AML-193 (cell line): ENCODE measurements at places on chromosomes 1 and 21.

DNA sequence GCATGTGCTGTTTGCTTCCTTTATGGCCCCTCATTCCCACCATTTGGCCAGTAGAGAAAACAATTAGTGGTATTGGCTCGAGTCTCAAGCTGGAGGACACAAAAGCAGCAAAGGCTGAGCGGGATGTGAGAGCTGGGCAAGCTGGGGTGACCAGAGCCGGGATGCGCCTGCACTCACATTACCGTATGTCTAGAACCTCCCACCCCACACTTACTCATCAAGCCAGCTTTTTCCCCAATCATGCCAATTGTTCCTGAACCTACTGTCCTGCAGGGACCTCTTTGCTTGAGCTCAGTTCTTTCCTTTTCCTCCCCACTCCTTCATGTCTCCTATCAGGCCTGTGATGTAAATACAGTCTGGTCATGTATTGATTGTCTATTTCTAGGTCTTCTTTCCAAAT is 45.9 kb downstream of the KIRREL1 start:
- no peak for DNase-seq

DNA sequence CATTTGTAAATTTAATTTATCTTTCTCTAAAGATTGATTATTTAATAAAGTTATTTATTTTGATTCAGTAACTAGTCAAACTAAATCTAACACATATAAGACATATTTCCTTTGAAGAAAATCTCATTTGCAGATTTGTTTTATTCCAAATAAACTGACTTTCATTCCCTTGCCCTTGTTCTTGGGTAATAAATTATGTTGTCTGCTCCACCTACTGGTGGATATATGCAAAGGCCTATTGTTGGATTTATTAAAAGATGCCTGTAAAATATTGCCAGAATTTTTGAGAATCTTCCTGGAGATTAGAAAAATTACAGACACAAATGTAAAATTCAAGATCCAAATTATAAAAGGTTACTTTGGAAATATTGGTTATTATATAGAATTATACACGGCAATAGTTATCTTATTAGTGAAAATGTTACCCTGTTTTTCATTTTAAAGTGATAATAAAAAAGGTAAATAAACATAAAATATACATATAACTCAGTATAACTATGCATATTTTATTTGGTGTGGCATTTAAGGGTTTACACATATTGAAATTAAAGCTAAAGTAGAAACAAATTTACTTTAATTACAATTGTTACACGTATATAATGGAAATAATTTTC is 116.1 kb downstream of the SPATA17 start:
- peak; percentile 29 for DNase-seq

DNA sequence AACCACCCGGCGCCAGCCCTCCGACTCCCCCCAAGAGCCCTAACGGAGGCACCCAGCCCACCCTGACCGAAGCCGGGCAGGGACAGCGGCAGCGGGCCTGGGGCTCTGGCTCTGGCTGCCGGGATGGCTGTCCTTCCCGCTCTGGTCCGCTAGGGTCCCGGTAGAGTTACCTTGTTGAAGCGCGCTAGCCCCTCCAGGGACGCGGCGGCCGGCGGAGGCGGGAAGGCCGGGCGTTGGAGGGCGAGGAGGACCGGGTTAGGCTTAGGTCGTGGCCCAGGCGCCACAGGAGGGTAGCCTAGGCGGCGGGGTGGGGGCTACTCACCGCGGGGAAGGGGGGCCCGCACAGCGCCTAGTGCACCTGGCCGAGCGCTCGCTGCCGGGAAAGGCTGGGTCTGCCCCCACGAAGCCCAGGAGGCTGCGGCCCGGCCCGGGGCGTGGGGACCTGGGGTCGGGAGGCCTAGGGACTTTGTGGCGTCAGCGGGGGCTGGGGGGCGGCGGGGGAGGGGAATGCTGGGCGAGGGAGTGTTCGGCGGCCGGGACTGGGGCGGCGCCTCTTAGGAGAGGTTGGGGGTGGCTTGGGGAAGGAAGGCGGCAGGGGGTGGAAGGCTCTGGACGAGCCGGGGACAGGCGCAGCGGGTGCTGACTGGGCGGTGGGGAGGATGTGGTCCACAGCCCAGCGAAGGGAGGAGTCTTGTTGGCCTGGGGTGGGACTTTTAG is at the start of gene TRIM17:
TRIM17 (minus strand) TSS at position 645 of the 717 bp plus-strand sequence. CDS start 1,789 bp downstream, outside the sequence.
- DNase-seq, result no peak

DNA sequence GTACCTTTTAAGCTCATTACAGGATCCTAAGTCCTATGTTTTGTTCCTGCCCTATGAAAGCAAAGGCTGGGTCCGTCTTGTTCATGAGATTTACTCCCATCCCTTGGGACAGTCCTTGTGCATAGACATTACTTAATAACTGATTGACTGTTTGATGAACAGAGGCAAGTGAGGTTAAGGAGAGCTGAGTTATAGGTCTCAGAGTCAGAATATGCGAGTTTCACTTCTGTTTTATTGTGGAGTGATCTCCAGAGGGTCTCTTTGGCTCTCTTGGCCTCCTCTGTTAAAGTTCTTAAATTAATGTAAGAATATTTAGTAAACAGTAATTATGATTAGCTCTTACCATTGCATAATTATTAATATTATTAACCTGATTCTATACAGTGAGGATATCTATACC is 52.6 kb downstream of the BRINP2 start:
- no peak for DNase-seq

- no peak for DNase-seq
These were observed 27.8 kb upstream of the VAMP3 start for GRCh38 chr1:7743346-7743745.

GRCh38 chr1:162942916-162943559 is 82.1 kb upstream of the CCDC190 start:
- DNase-seq, result no peak

DNA sequence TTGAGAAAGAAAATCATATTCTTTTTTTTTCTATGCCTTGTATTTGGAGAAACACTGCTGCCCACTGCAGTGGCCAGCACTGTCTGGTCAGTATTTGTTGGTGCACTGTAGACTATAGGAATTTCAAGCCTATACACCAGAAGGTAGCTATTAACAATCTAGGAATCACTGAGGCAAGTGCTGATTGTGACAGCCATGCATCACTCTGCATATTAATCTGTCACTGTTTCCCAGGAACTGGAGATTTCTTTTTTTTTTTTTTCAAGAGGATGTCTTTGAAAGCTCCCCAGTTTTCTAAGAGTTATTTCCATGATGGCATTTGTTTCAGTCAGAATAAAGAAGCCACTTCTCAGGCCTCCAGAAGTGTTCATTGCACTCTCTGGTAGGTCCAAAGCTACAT is 737.8 kb upstream of the PTBP2 start:
- no peak for DNase-seq

GRCh38 chr1:231424950-231425805 is 3.1 kb upstream of the EGLN1 start:
- no peak for DNase-seq

DNA sequence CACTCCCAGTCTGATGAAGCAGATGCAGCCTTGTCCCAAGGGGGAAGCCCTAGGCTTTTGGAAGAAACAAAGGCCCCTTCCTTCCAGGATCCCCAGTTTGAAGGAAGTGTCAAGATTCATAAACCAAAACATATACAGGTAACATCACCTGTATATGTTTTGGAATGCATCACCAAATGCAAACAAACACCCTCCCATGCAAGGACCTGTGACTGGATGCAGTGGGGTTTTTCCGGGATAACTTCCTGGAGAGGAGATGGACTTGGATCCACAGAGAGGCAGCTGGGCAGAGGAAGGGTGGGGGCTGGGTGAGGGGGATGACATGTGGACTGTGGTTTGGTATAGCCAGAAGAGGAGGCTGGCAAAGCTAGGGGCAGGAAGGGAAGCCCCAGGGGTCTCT is 1.5 kb upstream of the PLA2G2F start:
- DNase-seq, result no peak

DNA sequence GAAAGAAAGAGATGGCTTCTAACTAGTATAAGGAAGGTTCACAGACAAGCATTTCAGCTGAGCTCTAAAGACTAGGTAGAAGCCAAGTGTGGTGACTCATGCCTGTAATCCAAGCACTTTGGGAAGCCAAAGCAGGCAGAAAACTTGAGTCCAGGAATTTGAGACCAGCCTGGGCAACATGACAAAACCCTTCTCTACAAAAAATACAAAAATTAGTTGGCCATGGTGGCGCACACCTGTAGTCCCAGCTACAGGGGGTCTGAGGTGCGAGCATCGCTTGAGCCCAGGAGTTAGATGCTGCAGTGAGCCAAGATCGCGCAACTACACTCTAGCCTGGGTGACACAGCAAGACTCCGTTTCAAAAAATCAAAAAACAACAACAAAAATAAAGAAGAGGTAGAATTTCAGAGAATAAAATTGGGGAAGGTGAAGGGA is 27.8 kb downstream of the FBXO42 start:
- DNase-seq, result no peak

DNA sequence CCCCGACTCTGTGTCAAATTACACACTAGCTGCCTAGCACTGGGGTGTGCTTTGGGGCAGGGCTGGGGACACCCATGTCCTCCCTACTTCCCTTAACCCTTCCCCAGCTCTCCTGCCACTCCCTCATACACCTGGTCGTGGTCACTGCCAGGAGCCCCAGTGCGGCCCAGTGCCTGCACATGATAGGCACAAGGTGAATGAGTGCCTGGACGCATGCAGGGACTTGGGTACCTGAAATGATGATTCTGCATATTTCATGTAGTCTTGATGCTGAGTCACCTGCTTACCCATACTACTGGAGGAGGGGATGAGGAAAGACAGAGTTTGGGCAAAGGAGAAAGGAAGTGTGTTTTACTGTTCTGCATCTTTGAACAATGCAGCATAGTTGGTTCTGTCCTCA is 1.5 kb upstream of the VANGL2 start:
- no peak for DNase-seq

DNA sequence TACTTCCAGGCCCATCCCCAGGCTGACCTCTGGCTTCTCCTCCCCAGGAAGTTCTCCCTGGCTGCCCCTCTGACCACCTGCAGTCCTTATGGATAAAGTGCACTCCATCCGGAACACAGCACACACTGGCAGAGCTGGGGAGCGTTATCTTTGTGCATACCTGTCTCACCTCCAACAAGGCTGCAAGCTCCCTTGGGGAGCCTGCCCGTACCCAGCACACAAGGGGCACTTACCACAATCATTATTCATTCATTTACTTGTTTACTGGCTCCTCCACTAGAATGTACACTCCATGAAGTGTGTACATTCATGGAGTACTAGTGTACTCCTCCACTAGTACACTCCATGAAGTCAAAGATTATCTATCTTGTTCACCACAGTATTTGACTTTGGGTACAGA is 30.3 kb downstream of the GLIS1 start:
- DNase-seq, result no peak

DNA sequence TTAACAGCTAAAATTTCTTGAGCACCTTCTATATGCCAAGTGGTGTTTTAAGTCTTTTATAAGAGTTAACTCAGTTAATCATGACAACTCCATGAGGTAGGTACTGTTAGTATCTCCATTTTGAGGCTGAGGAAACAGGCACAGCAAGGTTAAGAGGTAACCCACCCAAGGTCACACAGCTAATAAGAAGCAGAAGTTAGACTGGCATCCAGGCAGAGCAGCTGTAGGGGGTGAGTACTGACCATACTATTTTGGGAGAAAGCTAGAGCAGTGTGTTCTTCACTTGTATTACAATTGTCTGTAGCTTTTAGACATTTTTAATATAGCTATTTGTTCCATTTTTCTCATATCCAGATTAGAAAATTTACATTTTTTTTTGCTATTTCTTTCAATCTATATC is 4.8 kb downstream of the ATP6V1G3 start:
- DNase-seq, result no peak

DNA sequence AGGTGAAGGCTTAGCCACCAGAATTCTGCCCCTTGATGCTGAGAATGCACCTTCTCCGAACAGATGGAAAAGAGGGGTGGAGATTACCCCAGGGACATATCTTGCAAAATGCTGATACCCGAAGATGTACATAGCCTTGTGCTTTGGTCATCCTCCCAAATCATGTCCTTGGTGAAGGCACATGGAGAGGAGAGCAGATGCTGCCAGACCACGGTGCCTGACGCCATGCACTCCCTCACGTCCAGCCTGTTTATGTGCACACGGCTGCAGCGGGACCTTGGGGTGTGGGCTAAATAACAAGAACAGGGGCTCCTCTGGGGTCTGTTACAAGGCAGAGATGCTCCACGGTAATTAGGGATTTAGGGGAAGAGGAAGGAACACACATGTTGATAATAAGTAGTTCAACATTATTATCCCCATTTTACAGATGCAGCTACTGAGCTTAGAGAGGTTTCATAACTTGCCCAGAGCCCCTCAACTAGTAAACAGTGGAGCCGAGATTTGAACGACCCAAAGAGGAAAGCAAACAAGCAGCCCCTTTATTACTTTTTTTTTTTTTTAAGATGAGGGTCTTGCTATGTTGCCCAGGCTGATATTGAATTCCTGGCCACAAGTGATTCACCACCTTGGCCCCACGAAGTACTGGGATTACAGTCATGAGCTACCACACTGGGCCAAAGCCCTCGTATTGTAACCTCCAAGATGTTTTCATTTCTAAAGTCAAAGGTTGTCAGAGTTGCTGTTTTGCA is 12.9 kb downstream of the EPHX1 start:
- DNase-seq, result no peak

DNA sequence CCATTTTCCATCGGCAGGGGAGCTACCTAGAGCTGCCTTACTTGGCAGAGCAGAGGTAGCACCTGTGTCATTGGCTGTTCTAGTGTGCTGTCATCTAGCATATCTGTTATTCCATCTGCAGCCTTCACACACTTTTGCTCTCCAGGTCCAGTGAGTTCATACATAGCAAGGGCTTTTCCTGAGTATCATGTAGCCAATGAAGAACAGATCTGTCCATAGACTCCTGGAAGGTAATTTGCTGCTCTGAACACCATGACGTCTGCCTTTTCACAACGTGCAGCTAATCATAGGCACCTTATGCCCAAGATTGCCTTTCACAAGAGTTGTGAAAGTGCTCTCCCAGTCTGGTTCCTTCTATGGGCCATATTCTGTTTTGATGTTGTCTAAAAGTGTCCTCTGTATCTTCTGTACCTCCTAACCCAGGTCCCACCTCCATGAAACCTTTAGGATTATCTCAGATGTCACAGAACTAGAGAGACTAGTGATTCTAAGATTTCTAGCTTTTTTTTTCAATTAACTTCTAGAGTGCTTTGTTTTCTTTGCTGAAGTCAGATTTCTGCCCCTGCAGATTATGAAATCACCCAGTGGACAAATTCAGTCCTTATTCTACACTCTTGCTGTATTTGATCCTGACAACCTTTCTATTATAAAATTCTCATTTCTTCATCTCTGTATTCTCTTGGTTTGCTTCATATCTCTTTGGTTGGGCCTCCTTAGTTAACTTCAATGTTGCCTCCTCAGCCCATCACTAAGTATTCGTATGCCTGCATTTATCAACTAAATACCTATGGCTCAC is 134.8 kb downstream of the PBX1 start:
- DNase-seq, result no peak

- peak; percentile 36 for DNase-seq
These were observed 25.2 kb upstream of the AGO1 start for GRCh38 chr1:35857830-35858229.

- no peak for DNase-seq
These were observed 35.1 kb downstream of the KCNJ15 start for GRCh38 chr21:38291874-38292273.

DNA sequence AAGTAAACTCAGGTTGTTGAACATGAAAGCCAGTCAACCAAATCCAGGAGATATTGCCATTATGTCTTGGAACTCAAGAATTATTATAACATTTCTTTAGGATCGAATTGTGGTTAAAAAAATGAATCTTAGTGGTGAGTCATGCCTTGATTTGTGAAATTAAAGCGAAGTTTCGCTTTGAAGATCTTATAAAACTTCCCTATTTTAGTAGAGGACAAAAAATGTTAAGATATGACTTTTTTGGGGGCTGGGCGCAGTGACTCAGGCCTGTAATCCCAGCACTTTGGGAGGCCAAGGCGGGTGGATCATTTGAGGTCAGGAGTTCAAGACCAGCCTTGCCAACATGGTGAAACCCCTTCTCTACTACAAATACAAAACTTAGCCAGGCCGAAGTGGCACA is 39.5 kb upstream of the PTBP2 start:
- no peak for DNase-seq
